Mammary epithelial cell (primary cell): ENCODE measurements at places on chromosomes 12 and 14.

- DNase-seq, result no peak
Observed at GRCh38 chr12:13052421-13052820, 8.2 kb downstream of the FAM234B start.

GRCh38 chr14:71591231-71591630, 341.0 kb upstream of the RGS6 start:
- DNase-seq, result no peak

- peak; percentile 34 for DNase-seq
Observed at GRCh38 chr14:101058571-101058970, 155.0 kb upstream of the RTL1 start.

DNA sequence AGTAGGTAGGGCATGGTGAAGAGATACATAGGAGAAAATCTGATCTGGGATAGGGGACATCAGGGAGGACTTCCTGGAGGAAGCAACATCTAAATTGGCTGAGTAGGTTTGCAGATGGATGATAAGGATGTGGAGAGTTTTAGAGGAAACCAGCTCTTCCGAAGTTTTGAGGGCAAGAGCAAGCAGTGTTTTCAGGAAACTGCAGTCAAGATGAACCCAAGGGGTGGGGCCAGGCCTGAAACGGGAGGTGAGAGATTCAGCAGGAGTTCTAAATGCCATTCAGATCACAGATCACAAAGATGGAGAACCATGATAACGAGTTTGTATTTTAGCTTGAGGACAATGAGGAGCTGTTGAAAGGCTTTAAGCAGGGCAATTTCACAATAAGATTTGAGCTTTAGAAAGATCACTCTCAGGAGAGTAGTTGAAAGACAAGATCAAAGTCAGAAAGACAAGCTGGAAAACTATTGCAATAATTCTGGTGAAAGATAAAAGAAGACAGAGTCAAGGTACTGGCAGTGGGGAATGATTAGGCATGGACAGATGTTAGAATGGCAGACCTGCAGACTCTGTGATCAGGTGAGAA, 70.1 kb upstream of the PLXNC1 start:
- DNase-seq, result no peak

GRCh38 chr12:96045566-96045965, 10.2 kb upstream of the LTA4H start:
- DNase-seq, result no peak

- no peak for DNase-seq
Observed at GRCh38 chr12:110176745-110177144, 52.6 kb downstream of the IFT81 start.

DNA sequence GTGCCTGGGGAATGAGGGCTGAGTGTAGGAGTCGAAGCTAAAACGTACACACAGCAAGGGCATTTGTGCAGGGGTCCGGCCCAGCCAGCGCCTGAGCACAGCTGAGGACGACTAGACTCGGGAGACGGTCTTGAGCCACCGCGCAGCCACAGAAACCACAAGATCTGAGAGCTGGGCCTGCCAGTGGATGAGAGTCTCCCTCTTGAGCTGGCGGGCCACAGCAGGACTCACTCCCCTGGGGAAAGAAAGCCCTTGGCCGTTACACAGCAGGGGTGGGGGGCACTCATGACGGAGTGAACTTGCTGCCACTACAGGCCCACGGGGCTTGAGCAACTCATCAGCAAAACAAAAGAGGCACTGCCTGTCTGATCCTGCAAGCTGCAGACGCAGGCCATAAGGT, 23.0 kb downstream of the STX2 start:
- DNase-seq, result no peak

DNA sequence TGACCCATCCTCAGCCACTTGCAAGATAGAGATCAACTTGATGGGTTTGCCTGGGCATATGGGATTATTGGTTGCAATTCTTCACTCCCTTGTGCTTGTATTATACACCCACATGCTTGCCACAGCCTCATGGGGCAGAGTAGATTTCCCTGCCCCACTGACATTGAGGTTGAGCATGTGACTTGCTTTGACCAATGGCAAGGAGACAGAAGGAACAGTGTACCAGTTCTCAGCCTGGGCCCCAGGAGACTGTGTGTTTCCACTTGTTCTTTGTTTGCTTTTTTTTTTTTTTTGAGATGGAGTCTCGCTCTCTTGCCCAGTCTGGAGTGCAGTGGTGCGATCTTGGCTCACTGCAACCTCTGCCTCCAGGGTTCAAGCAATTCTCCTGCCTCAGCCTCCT, 31.8 kb downstream of the CALM1 start:
- no peak for DNase-seq

- DNase-seq, result no peak
Observed at GRCh38 chr14:71474301-71475265, 457.6 kb upstream of the RGS6 start.

GRCh38 chr12:122003651-122004611, 17.8 kb upstream of the BCL7A start:
- DNase-seq, result no peak

GRCh38 chr14:48582938-48583337, 907.5 kb upstream of the MDGA2 start:
- DNase-seq, result no peak

GRCh38 chr12:53044896-53045695, 4.8 kb upstream of the TNS2 start:
- DNase-seq, result no peak

- DNase-seq, result no peak
Observed at GRCh38 chr12:67772267-67773169, 124.0 kb downstream of the DYRK2 start.

- DNase-seq, result peak; percentile 85
Observed at GRCh38 chr14:69879175-69880043, at the start of gene SMOC1. Gene SMOC1 (plus strand): TSS chr14:69879416. CDS start chr14:69879679, 263 bp downstream.

- DNase-seq, result no peak
Observed at GRCh38 chr14:48349689-48350088, 674.3 kb upstream of the MDGA2 start.

DNA sequence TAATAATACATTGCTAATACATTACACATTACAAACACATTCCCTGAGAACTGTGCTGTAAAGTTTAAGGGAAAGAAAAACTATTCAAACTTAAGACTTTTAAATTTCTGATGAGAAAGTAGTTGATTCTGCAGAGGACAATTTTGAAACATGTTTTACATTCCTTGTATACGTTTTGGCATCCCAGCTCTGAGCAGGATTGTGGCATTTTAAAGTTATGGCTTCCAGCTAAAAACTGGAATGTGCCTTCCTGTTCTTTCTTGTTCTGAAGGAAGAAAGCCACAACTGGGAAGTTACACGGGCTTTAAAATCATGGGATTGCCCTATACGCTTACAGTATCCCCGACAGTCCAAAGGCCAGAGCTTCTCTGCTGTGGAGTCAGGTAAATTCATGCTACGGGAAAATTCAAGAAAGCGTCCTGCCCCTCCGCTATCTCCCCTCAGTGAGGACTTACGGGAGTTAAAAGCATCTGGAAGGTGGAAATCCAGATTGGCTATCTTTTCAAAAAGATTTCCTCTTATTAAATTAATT, 10.8 kb upstream of the KLHL42 start:
- no peak for DNase-seq

DNA sequence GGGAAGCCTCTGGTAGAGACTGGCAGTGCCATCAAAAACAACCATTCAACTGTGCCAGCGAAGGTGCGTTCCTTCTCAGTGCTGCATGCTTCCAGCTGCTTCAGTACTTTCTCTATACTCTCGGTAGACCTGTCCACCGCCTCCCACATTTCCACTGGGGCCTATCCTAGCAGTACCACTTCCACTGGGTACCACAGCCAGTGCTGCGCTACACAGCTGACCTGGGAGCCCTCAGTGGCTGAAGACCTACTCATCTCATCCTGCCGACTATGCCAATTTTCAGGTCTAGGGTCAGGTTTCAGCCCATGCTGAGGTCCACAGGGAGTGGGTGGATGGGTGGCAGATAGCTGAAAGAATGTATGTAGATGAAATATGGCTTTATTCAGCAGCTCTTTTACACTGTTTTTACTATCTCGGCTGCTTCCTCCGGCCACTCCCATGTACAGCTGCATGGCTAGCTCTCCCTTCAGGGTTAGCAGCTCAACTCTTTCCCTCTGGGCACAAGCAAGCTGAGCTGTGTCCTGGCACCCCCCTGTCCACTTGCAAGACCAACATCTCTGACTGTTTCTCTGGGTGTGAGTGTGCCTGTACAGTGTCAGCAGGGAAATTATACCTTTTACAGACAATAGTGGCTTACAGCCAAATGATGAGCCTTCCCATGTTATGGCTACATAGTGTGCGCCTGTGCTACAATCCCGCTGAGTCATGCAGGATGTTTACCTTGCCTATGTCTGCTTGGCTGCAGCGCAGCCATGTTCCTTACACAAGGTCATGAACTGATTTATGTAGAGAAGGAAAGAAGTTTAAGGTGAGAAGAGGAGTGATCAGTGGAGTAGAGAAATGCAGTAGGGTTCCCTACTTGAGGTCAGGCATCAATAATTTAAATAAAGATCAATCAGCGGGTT, 125.7 kb upstream of the DDHD1 start:
- DNase-seq, result peak; percentile 73

DNA sequence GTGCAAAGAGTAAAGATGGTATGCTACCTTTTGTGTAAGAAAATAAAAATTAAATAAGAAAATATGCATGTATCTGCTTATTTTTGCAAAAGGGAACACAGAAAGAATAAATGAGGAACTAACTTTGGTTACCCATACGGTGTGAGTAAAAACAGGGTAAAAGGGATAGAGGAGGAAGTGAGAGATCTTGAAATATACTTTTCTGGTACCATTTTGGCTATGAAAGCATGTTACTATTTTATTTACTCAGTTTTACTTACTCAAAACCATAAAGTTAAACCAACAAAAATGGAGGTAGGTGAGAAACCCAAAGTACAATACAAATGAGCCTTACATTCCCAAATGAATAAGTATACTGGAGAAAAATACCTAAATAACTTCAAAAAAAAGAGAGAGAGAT, 122.0 kb upstream of the EGLN3 start:
- no peak for DNase-seq

DNA sequence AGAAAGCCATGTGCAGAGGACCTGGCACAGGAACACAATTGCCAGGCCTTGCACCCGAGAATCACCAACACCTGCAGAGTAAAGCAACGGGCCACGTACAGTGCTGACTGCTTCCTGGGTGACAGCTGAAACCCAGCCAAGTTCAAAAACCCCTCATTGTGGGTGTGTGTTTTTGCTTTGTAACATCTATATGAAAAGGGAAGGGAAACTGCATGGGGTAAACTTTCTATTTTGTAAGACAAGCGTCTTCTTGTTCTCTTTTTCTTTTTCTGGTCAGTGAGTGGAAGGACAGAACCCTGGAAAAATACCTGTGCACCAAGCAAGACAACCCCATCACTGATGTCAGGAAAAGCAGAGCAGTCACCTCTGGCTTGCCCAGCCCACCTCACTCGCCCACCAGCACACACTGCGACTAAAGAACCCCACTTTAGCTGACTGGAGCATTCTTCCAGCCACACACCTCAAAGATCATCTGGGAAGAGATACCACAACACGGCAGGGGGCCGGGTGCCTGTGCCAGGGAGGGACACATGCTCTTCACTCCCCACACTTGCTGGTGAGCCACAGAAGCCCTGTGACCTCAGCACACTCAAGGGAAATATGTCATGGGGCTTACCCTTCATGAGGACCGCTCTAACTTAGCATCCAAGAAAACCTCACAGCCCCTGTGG, 172.3 kb downstream of the NDUFA12 start:
- DNase-seq, result no peak

GRCh38 chr14:53144244-53144643, 8.9 kb downstream of the DDHD1 start:
- no peak for DNase-seq

DNA sequence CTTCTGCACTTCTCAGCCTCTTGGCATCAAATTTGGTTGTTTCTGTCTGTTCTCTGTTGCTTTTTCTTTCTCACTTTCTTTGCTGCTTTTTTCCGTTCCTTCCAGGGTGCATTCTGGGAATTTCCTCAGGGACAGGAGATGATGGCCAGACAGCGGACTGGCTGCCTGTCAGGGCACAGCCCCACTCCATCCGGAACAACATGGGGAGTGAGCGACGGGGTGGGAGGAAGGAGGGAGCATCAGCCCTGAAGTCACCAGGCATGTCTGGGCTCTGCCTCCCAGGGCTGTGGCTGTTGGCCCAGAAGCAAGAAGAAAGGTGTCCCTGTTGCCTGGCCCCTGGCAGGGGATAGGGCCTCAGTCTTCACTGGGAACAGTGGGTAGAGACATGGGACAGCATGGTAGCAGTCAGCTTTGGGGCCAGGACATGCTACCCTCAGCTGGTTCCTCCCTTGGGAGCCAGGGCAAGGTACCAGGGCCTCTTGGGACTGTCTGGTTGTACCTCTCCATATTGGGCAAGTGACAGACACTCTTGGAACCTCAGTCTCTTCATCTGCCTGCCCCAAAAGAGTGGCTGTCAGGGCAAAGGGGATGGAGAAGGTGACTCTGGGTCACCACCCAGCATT, 8.6 kb downstream of the PGF start:
- peak; percentile 31 for DNase-seq

DNA sequence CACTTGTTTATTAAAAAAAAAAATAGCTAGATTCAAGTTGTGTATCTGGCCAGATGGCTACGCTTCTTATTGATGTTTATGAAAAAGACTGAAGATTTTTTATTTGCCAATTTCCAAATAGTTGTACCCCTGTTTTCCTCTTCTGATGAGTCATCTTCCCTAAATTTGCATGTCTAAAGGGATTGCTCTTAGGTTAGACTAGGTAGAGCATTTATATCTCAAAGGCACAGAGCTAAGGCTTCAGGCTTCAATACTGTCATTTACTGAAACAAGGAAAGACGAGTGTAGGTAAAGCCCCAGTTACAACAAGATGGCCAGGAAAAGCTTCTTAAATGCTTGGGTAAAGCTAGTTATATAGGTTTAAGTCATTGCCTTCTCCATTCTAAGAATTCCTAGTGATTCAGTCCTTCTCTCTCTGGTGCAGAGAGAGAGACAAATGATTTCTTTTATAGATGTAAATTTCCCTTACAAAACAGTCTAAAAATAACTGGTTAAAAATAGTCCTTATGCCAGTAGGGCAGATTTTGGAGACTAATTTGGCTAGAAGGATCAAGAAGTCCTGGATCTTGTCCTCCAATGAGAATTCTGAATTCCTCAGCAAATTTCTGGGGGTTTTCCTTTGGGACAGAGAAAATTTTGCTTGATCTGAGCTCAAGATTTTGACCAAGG, 26.1 kb downstream of the LEMD3 start:
- no peak for DNase-seq

- DNase-seq, result no peak
Observed at GRCh38 chr14:103332143-103332919, 1.7 kb upstream of the EIF5 start.

DNA sequence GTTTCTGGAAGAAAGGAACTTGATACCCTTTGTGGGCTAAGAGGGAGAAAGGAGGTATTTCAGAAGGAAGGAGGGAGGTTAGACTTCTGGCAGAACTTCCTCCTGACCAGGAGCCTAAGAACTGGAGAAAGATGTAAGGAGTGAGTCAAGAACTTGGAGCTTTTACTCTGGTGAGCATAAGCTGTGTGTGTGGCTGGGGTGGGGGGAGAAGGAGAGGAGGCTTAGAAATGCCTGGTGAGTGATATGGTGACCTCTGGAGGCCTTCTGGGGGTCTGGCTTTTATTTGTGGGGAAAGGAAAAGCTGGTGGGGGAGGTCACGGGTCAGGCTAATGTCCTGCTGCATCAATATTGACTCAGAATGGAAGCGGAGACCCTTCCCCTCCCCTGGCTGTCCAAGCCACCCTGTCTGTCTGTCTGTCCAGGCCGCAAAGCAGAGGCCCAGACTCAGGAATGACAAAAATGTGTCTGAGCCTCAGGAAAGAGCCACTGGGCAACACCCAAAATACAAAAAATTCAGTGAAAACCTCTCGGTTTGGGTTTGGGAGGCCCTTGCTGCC, 4.8 kb downstream of the LRP1 start:
- DNase-seq, result no peak
